ENCODE measurements at places on chromosomes 6 and 20.

GRCh38 chr6:161242113-161242512 lies 31.7 kb downstream of the AGPAT4 start:
- no peak for DNase-seq

DNA sequence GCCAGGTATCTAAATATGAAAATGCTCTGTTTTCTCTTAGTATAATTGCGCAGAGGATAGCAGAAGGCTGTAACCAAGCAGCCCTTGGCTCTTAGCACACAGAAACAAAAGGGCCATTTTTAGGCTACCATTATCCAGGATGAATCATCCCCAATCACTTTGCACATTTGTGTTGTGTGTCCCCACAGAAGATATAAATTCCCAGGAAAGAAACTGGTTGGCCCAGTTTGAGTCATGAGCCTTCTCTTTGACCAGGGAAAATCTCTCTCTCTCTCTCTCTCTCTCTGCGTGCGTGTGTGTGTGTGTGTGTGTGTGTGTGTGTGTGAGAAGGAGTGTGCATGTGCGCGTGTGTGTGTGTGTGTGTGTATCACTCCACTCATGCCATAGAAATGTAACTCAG lies 178.5 kb downstream of the FRK start:
- DNase-seq = no peak

DNA sequence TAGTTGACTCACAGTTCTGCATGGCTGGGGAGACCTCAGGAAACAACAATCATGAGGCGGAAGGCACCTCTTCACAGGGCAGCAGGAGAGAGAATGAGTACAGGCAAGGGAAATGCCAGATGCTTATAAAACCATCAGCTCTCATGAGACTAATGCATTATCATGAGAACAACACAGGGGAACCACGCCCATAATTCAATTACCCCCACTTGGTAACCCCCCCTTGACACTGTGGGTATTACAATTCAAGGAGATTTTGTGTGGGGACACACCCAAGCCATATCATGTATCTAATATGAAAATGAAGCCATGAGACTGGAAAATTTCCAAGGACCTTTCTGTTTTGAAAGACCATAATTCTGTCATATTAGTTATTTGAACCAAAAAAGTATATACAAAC lies 342.4 kb upstream of the PLCB4 start:
- no peak for DNase-seq

DNA sequence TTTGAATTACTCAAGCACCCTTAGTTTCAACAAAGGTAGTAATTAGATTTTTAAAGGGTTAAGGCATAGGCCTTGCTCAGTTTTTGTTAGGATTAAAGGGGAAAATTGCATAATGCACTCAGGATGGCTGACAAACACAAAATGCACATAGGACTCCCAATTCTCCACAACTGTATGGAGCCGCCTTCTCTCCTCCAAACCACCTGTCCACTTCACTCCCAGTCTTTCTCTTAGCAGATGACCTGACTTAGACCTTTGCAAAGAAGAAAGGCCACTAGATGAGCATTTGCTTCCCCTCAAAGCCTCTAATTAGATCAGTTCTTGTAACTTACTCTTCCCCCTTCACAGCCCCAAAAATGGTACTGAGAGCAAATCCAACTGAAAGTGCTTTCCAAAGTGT lies 20.1 kb downstream of the NSFL1C start:
- DNase-seq = no peak

- DNase-seq = no peak
Observed at GRCh38 chr20:51597389-51598231, 55.1 kb upstream of the NFATC2 start.

Data from RPMI8226 (cell line).